Activated naive CD4-positive, alpha-beta T cell (primary cell): ENCODE measurements at places on chromosomes 2 and 18.

DNA sequence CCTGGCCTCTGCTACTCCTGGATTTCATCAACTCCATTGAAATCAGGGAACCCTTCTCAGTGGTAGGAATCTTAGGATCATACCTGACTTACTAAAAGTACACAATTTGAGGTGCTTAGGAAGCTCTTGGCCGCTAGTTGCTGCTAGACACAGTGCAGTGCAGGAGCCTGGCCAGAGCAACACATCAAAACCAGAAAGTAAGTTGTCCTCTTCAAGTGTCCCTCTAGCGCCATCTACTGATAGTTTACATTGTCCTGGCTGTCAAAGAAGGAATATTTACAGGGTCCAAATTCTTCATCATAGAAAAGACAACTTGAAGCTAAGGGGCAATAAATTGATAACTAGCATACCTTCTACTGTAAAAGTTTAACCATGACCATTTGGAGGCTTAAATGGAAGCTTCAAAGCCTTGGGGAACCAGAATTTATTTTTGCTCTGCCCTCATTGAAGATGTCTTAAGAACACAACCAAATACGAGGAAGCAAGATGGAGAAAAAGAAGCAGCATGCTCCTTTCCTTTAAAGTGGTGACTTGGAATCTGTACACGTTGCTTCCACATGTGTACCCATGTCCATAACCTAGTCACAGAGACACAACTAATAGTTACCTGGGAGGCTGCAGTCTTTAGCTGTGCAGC, 889.1 kb upstream of the GCFC2 start:
- DNase-seq: no peak

DNA sequence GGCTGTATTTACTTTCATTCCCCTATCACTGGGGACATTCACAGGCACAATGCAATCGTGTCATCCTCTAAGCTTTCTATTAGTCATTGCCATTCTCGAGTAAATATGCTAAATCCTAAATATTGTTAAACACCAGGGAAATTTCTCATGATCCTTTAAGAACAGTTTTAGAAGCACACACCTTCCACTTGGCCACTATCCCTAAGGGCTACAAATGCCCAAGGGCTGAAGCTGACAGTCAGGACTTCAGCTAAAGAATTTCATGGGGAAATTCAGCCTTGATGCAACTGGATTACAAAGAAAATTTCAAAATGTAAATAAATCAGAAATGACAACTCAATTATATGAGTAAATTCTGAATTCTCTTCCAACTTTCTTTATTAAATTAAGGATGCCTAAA, 163.1 kb upstream of the PID1 start:
- no peak for DNase-seq

- no peak for DNase-seq
These were observed 208.5 kb upstream of the ZSWIM2 start for GRCh38 chr2:187057466-187057865.

DNA sequence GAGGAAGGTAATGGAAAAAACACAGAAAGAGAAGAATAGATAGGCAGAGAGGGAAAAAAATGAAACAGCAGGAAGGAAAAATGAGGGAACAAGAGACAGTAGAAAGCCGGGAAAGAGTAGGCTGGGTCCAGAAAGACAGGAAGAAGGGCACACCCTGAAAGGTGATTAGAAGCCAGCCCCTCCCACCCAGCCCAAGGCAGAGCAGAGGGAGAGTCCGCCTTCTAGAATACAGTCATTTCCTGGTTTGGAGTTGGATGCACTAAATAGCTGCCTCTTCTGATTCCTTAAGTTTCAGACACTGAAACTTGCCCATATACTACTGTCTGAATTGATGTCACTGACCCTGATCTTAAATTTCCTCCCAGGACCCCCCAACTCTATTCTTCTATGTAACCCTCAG, 17.9 kb upstream of the DSG3 start:
- no peak for DNase-seq

DNA sequence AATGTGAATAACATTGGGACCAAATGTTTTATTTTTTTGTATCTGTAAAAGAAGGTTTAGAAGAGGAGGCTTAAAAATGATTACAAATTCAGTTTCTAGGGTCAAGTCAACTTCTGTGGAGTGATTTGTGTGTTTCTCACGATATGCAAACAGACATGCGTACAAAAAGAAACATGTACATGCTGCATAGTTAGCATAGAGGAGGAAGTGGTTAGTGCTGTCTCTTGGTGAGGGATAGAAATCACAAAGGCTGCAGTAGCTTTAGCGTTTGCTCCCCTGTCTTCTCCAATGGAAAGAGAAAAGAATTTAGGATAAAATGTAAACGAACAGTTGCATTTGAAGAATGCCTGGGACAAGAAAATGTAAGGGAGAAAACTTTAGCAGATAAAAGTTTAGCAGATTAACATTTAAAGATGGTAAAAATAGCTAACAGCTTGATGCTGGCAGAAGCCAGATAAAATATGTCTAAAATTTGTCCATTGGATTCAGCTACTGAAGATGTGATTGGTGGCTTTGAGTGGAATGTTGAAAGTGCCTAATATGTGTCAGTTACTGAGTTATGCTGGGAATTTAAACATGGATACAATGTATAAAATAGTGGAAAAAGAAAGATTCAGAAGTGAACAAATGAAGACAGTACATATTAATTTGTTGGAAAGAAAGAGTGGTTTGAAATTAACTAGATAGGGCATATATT, 44.9 kb downstream of the MALT1 start:
- no peak for DNase-seq

DNA sequence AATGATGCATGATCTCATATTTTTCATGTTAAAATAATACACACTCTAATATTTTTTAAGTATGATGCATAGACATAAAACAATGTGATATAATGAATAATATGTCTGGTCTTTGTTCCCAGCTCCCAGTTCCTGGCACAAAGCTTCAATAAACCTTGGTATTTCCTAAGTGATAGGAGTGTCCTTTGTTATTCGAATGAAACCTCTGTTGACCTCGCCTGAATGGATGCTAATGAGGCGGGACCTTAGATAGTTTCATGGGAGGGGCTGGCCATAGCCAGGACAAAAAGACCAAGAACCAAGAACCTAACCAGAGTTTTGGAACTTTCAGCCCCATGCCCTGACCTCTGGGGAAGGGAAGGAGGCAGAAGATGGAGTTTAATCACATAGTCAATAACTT, 257.7 kb upstream of the COPS8 start:
- DNase-seq: no peak

DNA sequence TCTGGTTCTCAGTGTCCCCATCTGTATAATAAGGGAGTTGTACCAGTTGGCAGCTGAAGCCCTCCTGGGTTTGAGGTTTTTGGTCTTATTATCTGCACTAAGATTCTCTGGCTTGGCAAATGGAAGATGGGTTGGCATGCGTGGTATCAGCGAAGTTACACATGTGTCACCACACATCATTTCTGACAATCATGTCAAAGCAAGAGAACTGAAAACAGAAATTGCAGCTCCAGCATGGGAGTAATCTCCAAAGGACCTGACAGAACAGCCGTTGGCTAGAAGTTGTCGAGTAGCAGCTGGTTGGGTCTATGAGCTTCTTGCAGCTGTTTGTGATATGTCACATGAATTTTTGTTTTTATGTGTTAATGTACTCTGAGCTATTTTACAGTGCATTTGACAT, 317.4 kb downstream of the SLC4A3 start:
- no peak for DNase-seq

DNA sequence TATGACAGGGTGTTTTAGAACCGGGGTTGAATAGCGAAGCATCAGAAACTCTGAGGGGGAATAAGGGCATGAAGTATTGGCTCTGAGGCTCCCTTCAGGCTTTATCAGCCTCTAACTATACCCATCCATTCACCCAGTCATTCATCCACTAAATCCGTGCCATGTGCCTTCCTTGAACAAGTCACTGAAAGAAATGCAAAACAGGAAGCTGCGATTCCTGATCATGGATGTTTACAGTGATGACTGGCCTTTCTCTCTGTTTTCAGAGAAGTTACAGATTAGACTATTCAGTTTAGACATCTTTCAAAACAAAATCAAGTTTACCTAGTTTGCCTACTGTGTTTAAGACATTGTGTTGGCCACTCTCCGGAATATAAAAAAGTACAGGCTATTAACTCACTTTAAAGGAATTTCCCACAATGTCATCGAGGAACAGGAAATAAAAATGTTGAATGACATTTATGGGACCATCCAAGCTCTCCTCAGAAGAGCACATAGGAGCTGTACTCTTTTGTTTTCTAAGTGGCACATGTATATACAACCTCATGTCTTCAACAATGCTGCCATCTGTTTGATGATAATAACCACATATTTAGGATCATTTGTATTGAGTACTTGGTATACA, 43.8 kb upstream of the SLC14A1 start:
- DNase-seq: no peak

GRCh38 chr2:127064642-127065250, 42.2 kb downstream of the BIN1 start:
- DNase-seq: no peak

- DNase-seq: no peak
These were observed 27.2 kb downstream of the FECH start for GRCh38 chr18:57559314-57559713.

DNA sequence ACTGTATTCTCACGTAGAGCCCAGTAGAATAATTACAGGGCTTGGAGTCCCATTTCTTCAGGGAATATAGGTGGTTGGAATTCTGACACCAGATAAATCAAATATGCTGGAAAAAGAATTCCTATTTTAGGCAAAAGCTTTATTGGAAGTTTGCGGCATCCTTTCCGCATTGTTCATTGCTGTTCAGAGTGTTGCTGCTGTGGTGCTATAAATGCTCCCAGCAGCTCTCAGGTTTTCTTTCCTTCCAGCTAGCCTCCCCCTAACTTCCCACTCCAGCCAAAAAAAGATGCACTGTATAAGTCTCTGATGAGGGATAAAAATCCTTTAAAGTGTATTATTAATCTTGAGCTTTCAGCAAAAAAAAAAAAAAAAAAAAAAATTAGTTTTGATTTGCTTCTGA, 25.5 kb upstream of the POLR1B start:
- no peak for DNase-seq

DNA sequence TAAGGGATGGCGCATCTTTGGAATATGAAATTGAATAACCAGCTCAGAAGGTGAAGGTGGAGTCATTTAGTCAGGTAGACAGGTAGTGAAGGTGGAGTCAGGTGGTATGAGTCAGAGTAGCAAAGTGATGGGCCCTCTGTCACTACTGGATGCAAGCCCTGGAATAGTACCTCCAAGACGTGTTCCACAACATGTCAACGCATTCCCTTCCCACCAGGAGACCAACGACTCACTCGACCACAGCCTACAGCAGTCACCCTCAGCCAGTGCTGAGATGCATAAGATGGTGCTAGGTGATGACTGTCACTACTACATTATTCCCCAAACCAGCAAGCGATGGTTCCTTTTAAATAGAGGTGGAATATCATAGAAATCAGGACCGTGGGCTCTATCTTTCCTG, 6.8 kb downstream of the CPLX4 start:
- DNase-seq: no peak

- DNase-seq: no peak
These were observed 67.0 kb downstream of the FAM161A start for GRCh38 chr2:61786876-61787275.
